ENCODE measurements at places on chromosomes 16 and 17.
A peak's percentile ranks its signal among the peaks of the same experiment; 100 is the strongest.

GRCh38 chr17:17036524-17036998 is 5.7 kb upstream of the MPRIP start:
- DNase-seq = no peak

GRCh38 chr16:88102597-88102996 is 151.4 kb downstream of the BANP start:
- DNase-seq = no peak

- DNase-seq = no peak
Observed at GRCh38 chr17:50721194-50722010, 2.0 kb downstream of the LUC7L3 start.

- no peak for DNase-seq
Observed at GRCh38 chr16:62583414-62583813, 547.2 kb upstream of the CDH8 start.

DNA sequence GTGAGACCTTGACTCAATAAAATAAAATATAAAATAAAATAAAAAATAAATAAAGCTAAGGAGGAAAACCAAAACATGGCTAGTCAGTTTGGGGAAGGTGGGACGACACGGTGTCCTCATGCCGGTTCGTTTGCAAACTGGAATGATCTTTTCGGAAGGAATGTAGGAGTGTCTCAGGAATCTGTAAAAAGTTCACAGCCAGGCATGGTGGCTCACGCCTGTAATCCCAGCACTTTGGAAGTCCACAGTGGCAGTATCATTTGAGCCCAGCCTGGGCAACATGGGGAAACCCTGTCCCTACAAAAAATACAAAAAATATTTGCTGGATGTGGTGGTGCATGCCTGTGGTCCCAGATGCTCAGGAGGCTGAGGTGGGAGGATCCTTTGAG is 14.7 kb upstream of the RPTOR start:
- DNase-seq = no peak

- DNase-seq = no peak
Observed at GRCh38 chr17:69912805-69913204, 162.2 kb upstream of the KCNJ16 start.

DNA sequence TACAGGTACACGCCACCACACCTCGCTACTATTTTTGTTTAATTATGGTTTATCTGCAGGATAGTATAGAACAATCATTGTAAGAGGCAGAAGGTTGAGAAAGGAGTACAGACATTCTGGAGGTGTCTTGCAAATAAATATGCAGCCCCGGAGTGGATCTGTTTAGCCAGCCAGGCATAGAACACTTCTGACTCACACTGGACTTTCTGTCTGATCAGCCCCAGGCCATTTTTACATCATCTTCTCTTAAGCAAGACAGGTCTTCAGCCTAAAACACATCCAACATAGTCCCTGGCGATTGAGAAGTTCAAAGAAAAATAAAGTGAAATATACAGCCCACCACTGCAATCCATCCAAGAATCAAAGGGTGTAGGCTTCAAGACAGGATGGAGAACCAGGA is 81.4 kb downstream of the XYLT1 start:
- DNase-seq = no peak

DNA sequence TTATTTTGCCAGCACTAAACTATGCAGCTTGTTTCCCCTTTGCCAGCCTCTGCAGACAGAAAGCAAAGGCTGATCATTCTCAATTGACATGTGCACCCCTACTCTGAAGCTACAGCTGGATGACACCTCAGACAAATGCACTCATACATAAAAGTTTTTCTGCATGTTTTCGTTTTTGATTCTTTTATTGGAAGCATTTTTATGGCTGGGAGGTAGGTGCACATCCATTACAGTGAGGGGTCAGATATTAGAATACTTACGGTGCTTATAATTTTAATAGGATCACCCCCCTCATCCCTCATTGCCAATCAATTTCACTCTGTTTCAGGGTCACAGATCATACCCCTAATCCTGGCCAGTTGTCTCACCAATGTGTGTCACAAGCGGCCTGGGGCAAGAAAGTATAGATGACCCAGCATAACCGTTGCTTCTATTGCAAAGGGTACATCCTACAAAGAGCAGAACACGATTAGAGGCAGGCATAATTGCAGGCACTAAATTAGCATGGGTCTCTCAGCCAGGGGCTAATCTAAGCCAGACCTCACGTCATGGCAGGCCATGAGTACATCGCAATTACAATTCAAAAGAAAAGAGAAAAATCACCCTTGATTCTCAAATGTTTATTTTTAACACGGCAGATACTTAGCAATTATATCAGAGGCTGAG is 89.5 kb upstream of the SOX9 start:
- no peak for DNase-seq

DNA sequence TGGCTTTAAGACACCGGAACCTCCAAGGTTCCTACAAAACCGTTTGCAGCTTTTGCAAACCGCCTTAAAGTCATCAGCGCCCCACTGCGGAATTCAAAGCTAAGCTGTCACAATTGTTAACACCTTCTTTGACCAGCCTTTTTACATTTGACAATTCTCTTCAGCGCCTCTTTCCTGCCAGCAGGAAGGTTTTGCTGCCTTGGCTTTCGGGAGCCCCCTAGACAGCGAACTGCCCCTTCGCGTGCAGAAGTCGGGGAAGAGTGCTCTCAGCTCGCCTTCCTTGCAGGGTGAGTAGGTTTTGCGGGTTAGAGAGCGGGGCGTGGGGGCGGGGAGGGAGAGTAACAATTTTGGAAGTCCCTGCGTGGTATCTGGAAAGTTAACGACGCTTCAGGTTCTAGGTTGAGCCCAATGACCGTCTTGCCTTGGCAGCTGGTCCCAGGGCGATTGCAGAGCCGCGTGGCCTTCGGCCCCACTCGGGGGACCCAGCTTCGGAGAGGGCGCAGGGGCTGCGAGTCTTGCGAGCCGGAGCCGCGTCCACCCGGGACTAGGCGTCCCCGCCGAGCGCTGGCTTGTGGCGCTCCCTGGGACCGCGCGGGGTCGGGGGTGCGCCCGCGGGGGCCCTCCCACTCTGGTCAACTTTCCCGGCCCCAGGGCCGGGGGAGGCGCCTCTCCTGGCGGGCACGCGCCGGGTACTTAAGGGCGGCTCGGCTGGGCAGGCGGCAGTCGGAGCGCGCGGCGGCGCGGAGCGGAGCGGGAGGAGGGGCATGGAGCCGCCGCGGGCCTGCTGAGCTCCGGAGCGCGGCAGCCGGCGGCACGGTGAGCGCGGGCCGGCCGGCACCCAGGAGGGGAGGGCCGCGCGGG is at the start of gene HAS3:
HAS3 (plus strand) TSS at position 153 of the 861 bp plus-strand sequence. CDS start 3,743 bp downstream, outside the sequence.
- peak; percentile 42 for DNase-seq

DNA sequence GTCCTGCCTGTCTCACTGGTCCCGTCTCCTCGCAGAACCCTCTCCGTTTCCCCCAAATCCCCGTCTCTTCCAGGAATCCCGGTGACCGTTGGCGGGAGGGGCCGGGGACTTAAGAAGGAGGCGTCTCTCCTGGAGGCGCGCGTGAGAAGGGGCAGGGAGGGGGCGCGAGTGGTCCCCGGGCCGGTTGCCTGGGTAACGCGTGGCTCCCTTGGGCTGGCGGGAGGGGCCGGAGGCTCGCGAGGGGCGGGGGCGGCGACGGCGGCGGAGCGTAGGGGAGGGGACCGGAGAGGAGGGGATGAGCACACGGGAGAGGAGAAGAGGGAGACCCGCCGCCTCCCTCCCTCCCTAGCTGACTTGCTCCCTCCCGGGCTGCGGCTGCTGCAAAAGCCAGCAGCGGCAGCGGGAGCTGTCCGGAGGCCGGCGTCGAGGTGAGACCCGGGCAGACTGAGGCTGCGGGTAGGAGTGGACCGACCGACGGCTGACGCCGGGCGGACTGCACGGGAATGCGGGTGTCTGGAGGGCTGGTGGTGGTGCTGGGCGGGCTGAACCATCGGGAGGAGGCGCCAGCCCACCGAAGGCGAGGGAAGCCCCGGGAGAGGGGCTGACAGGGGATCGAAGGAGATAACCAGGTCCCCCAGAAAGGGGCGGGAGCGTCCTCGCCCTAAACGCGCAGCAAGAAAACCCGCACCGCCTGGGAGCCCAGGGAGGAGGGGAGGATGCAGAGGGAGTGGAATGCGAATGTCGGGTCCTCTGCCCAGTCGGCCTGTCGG is at the start of gene PRRT2:
PRRT2 (plus strand) TSS at position 298 of the 770 bp plus-strand sequence. CDS start 862 bp downstream, outside the sequence.
- DNase-seq = peak; percentile 69

DNA sequence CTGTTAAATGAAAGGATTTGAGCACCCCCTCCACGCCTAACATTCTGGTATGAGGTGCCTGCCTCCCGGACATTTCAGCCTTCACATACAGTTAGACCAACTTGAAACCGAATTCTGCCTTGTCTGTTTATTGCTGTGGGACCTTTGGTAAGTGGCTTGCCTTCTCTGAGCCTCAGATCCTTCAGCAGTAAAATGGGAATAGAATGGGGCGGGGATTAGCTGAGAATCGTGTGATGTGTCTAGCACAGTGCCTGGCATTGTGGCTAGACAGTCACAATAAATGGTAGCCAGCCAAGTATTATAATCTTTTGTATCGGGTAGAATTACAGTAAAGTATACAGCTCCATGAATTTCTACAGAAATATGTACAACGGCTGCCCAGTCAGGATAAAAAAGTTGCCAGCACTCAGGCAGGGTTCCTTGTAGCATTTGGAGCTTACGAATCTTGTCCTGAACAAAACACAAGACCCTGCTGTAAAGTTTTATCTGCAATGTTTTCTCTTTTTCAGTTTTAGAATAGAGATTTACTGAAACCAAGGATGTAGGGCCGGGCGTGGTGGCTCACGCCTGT is 786 bp downstream of the TMC7 start:
- DNase-seq = no peak

DNA sequence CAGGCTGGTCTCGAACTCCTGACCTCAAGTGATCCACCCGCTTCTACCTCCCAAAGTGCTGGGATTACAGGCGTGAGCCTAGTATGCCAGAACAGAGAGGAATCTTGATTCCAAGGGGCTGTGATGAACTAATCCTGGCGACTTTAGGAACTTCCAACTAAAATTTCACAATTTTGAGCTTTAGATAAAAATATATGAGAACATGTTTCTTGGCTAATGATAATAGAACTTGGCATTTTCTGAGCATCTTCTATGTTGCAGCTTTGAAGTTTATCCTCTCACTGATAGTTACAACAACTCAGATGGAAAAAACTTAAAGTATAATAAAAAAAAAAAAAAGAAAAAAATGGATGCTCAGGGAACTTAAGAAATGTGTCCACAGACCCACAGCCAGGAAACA is 69.8 kb upstream of the WSCD1 start:
- no peak for DNase-seq

DNA sequence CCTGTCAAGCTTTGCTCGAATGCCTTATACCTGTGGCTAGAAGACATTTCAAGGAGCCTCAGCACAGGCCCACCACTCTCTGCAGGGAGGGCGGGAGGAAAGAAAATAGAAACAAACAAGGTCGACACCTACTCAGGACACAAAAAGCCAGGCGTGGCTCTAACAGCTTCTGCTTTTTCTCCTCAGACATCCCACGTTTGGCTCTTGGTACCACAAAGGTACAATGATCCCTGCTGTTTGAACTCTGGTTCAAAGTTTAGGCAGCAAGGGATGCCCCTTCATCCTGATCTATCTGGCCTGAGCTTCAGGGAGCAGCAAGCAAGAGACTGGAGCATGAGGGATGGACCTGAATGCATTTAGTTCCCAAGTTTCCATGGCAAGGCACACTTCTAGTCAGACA is 57.1 kb downstream of the CREBBP start:
- no peak for DNase-seq

DNA sequence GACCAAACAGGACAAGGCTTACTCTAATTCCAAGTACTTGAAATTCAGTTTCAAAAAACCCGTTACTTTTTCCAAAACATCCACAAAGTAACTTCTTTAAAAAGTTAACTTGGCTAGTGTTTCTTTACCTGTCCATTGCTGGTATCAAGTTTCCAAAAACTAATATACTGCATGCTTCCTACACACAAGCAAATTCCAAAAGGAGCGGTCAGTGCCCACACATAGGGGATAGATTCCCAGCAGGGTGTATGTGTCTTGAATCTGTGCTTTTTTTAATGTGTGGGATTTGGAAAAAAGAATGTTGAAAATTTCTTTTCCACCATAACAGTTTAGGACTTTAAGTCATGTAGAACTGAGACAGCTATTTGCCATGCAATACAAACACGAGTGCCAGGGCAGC is 367.8 kb upstream of the SOX9 start:
- DNase-seq = no peak

DNA sequence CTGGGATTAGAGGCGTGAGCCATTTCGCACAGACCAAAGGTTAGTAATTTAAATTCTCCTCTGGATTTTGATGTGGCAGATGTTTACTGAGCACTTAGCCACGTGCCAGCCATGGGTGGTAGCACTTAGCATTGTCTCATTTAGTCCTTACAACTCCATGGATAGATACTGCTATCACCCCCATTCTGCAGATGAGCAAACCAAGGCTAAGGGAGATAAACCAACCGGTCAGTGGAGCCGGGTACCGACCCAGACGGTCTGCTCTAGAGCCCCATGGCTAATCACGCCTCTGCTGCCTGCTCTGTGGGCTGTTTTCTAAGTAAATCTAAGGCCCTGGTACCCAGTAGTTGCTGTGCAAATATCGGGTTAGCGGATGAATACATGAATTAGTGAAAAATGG is 12.6 kb upstream of the ADGRG1 start:
- no peak for DNase-seq

DNA sequence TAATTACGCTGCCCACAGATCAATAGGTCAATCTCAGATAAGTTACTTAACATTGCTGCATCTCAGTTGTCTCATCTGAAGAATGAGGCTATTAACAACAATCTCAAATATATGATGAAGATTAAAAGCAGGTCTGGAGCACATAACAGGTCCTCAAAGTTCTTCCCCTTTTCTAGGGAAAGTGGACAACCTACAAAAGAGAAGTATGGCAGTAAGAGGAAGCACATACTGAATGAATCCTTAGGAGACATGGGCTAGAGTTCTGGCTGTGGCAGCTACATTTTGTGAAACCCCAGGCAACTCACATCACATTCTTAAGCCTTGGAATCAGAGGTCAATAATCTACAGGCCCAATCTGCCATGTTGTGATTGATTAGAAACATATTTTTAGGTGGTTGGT is 180.6 kb downstream of the PCTP start:
- no peak for DNase-seq

DNA sequence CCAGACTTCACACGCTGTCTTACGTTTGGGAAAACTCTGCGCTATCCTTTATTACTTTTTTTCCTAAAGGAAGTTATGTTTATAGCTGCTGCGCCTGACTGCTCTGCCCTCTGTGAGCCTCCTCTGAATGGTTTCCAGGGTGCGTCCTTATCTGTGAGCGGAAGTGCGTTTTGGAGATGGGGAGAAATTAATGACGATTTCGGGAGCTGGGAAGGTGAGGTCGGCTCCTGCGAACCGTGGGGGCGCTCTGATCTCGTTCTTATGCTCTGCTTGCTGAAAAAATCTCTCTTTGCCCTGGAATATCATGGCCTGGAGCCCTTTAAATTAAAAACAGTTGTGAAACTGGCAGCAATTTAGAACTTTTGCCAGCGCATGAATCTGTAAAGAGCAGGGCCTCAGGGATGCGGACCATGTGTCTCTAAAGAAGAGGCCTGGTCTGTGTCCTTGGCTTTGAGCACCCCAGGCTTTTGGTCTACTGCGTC is 135.7 kb upstream of the ZFHX3 start:
- no peak for DNase-seq

- DNase-seq = no peak
Observed at GRCh38 chr16:73418691-73419090, 370.8 kb upstream of the ZFHX3 start.

GRCh38 chr16:67529582-67530012 is 968 bp downstream of the RIPOR1 start:
- DNase-seq = no peak
